ENCODE measurements at places on chromosomes 12 and 14.

DNA sequence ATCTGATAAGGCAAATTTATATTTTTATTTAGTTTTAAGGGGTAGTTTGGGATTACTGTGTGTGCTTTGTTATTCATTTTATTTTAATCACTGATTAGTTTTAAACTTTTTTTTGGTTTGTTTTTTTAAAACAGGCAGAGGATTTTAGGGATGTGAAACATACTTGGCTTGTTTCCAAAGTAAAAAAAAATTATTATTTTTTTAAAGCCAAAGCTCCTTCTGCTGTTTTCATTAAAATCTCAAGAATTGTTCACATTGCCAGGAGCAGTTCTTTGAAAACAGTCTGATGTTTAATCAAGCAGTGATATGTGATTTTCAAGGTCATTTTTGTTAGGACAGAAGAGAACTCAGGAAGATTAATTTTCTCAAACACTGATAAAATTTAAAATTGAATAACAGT is 11.2 kb downstream of the TTC8 start:
- no peak for DNase-seq

- DNase-seq, result no peak
Observed at GRCh38 chr14:60220084-60220483, 28.9 kb upstream of the PPM1A start.

DNA sequence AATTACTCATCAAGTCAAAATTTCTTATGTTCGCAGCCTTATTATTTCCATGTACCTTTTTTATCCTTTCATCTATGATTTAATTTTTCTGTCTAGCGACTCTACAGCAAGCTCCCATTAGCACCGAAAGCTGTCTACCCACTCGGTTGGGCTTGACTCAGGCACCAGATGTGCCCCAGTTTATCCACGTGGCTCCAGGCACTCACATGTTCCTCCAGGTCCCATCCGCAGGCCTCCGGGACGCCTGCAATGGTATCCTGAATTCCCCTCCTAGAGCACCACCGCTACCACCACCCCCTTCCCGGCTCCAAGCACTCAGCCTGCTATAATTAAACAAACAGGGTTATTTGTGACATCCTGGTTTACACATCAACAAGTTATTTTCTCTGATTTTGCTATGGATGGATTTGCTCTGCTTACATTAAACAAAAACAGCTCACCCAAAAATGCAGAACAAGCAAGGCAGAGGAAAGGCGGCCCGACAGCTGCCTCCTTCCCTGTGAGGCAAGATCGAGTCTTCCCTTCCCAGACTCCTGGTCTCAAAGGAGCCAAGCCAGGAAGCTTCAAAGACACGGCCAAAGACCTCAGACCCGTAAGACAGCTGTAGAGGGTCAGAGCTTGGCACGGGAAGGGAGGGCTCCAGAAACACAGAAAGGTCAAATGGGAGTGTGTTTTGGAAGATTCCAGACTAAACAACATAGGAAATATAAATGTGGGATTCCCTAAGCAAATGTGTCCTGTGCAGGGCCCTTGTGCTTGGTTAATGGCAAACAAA is 253.8 kb downstream of the TTC8 start:
- no peak for DNase-seq

GRCh38 chr14:89697281-89698060 is 257.1 kb downstream of the EFCAB11 start:
- no peak for DNase-seq
